ENCODE measurements at places on chromosomes 7 and 10. TPM values are rescaled to one million over a fixed set of nuclear protein-coding genes. Genes with fewer than 3 reads are reported as not detected.

GRCh38 chr10:83272666-83273434, 866.5 kb upstream of the GHITM start:
- no peak overlapping the region for H3K4me3 ChIP-seq
- H3K4me1 ChIP-seq = peaks cover 3% of the 10 kb centered on the region
- DNase-seq = no peak
- H3K27me3 ChIP-seq = no peaks in the 10 kb centered on the region

GRCh38 chr10:62669341-62669740, 135.2 kb upstream of the ADO start:
- DNase-seq = no peak
- H3K27me3 ChIP-seq = no peaks in the 10 kb centered on the region
- H3K27ac ChIP-seq = no peak overlapping the region
- H3K4me1 ChIP-seq = no peaks in the 10 kb centered on the region
- H3K36me3 ChIP-seq = no peaks in the 10 kb centered on the region
- no peak overlapping the region for H3K4me3 ChIP-seq

The EVX1 gene
- polyA plus RNA-seq = not detected

The PNLIPRP2 gene
- 0.11 TPM for polyA plus RNA-seq

The UCN3 gene
- not detected for polyA plus RNA-seq

Measured in H1 (cell line).